ENCODE measurements at places on chromosomes 1 and 21. TPM values are rescaled to one million over a fixed set of nuclear protein-coding genes. Genes with fewer than 3 reads are reported as not detected.

DNA sequence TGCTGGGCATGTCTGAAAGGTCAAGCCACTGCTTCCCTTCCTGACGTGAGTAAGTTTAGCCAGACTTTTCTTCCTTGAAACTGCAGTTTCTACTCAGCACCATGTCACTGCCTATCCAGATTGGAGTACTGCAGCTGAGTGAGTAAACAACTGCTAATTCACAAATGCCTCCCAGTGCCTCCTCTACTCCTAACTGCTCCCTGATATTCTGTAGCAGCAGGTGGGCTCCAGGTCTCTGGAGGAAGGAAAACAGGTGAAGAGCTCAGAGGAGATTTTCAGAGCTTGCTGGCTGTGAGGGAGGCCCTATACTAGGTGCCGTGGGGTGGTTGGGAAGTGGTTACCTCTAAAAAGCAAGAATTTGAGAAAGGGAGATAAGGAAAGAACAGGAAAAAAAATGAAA lies 96.5 kb downstream of the KIF14 start:
- H3K36me3 ChIP-seq = no peaks in the 10 kb centered on the region
- H3K4me1 ChIP-seq = peaks cover 21% of the 10 kb centered on the region
- no peak overlapping the region for H3K27ac ChIP-seq
- DNase-seq = no peak
- no peaks in the 10 kb centered on the region for H3K27me3 ChIP-seq

DNA sequence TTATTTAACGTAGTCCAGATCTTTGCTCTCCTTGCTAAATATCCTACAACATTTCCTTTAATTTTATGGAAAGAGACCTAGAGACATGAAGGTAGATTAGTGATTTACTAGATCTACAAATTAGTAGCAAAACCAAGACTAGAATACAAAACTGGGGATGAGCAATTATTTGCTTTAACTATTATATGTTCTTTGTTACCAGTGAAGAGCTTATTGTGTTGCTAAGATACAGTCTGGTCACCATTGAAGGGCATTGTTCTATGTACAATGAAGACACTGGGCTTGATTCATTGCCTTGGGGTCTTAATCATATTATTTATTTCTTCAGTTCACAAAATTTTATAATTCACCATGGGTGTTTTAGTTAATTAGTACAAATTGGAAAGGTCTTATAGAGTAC lies 88.3 kb downstream of the S1PR1 start:
- no peak for DNase-seq
- H3K27ac ChIP-seq = no peak overlapping the region

- H3K36me3 ChIP-seq = peaks cover 9% of the 10 kb centered on the region
Measured at GRCh38 chr1:233233508-233234040, 62.0 kb downstream of the PCNX2 start.

- no peak for DNase-seq
- H3K27ac ChIP-seq = no peak overlapping the region
- H3K4me1 ChIP-seq = no peaks in the 10 kb centered on the region
- H3K27me3 ChIP-seq = no peaks in the 10 kb centered on the region
- H3K36me3 ChIP-seq = peaks cover 35% of the 10 kb centered on the region
- H3K4me3 ChIP-seq = no peak overlapping the region
Measured at GRCh38 chr1:25784575-25785051, 15.4 kb upstream of the SELENON start.

- no peak overlapping the region for H3K4me3 ChIP-seq
- H3K4me1 ChIP-seq = no peaks in the 10 kb centered on the region
- H3K36me3 ChIP-seq = no peaks in the 10 kb centered on the region
- H3K27me3 ChIP-seq = no peaks in the 10 kb centered on the region
Measured at GRCh38 chr1:4972761-4973320, 318.4 kb downstream of the AJAP1 start.

GRCh38 chr1:105101261-105101660 lies 1351.6 kb downstream of the AMY1C start:
- no peak overlapping the region for H3K4me3 ChIP-seq
- H3K27ac ChIP-seq = no peak overlapping the region
- H3K4me1 ChIP-seq = no peaks in the 10 kb centered on the region
- no peaks in the 10 kb centered on the region for H3K36me3 ChIP-seq
- DNase-seq = no peak

DNA sequence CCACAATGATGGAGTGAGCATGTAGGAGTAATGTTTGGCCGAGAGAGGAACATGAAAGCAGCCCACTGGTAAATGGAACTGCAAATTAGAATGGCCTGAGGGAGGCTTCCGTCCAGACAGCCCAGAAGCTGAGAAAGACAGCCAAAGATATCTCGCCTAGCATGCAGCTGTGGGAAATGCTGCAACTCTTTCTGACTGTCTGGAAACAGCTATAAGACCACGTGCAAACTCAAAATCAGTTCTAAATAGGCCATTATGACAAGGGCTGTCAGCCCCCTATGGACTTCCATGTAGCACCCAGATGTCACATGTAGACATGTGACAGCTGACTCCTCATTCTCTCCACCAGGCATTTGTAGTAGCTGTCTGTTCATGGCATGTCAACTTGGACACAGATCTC lies 62.9 kb upstream of the ATP1A1 start:
- H3K4me3 ChIP-seq = no peak overlapping the region

DNA sequence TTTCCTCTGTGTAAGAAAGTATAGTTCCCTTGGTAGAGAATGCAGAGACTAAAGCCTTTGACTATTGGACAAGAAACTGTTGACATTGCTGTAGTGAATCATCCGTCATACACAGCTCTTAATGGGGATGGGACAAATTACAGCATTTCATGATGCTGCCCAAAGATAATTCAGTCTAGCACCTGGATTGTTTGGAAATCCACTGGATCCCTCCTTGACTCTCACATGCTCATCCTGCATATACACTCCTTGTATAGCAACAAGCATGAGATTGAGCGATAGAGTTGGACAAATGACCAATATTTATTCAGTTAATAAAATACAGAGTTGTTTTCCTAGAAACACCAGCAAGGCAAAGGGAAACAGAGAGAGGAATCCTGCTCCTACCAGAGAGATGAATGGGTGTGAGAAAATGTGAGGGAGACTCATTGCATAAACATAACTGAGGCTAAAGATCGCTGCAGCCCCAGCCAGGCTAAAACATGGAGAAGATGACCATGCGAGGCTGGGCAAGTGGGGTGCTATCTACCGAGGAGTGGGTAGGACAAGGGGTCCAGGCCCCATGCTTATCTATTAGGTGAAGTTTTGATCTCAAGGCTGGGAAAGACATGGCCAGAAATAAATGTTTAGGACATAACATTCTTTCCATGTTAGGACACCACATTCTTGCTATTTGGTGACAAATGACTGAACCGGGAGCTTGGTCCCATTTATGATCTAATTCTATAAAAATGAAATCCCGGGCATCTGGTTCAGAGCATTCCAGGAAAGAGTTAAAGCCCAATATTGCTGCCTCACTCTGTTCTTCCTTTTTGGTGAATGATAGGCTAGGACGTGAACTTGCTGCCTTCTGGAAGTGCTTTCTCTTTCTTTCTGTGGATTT lies 153.2 kb downstream of the TGFB2 start:
- no peak for DNase-seq
- H3K27ac ChIP-seq = peak overlapping the region; percentile 85
- H3K4me1 ChIP-seq = peaks cover 17% of the 10 kb centered on the region
- no peaks in the 10 kb centered on the region for H3K27me3 ChIP-seq
- no peaks in the 10 kb centered on the region for H3K36me3 ChIP-seq

DNA sequence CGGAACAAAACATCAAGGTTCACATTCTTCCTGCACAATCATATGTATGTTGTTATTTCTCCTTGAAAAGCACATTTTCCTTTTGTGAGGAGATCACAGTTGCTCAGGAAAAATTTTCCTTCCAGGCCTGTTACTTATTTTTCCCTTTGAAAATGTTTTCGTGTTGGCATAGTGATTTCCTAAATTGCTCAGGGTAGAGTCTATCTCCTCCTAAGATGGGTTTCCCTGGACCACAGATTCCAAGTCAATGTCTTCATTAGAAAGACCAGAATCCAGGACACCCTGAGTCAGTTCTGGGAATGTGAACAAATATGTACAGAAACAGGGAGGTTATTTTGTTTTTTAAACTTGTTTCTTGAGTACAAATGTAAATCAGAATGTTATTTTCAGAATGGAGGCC lies 94.3 kb upstream of the C1orf105 start:
- no peaks in the 10 kb centered on the region for H3K27me3 ChIP-seq
- no peak overlapping the region for H3K4me3 ChIP-seq
- H3K36me3 ChIP-seq = no peaks in the 10 kb centered on the region
- H3K4me1 ChIP-seq = no peaks in the 10 kb centered on the region
- H3K27ac ChIP-seq = no peak overlapping the region
- no peak for DNase-seq

DNA sequence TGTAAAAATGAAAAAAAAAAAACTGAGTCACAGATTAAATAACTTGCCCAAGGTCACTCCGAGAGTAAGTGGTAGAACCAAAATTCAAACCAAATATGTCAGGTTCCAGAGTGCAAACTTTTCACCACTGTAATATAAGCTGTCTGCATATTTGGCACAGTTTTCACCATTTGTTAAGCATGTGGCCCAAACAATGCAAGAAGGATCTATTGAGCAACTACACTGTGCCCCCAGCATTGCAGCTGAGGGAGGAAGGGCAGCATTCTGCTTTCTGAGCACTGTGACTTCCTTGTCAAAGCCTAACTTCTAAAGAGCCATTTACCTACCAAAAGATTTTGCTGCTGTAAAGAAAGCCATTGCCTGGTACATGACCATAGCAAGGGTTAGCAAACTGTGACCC lies 133.4 kb downstream of the SYT2 start:
- no peak overlapping the region for H3K27ac ChIP-seq
- no peak overlapping the region for H3K4me3 ChIP-seq
- peaks cover 9% of the 10 kb centered on the region for H3K4me1 ChIP-seq
- H3K27me3 ChIP-seq = peaks cover 13% of the 10 kb centered on the region
- DNase-seq = no peak

DNA sequence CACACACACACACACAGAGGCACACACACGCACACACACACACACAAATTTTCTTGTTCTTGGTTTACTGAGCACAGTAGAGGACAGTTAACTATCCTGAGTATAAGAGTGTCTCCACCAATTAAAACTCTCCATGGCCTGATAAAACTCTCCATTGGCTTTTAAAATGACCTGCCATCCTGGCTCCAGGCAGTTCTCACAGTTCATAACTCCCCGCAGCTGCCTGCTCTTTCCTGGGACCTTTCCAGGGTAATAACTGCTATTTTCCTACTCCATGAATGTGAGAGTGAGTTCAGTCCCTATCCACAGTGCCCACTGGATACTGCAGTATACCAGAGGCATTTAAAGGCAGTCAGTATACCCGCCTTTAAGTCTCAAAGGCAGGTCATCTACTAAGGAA lies 351.5 kb downstream of the PLPP3 start:
- H3K4me3 ChIP-seq = no peak overlapping the region
- DNase-seq = no peak
- no peak overlapping the region for H3K27ac ChIP-seq
- H3K36me3 ChIP-seq = no peaks in the 10 kb centered on the region
- H3K4me1 ChIP-seq = no peaks in the 10 kb centered on the region
- H3K27me3 ChIP-seq = no peaks in the 10 kb centered on the region

- no peak overlapping the region for H3K27ac ChIP-seq
- H3K27me3 ChIP-seq = no peaks in the 10 kb centered on the region
- no peak overlapping the region for H3K4me3 ChIP-seq
- H3K4me1 ChIP-seq = no peaks in the 10 kb centered on the region
- H3K36me3 ChIP-seq = no peaks in the 10 kb centered on the region
Measured at GRCh38 chr1:185581961-185582725, 152.0 kb upstream of the HMCN1 start.

- no peak overlapping the region for H3K4me3 ChIP-seq
- H3K4me1 ChIP-seq = no peaks in the 10 kb centered on the region
- H3K27me3 ChIP-seq = no peaks in the 10 kb centered on the region
- no peaks in the 10 kb centered on the region for H3K36me3 ChIP-seq
Measured at GRCh38 chr21:45341779-45342178, 54.1 kb upstream of the POFUT2 start.

- H3K4me1 ChIP-seq = peaks cover 35% of the 10 kb centered on the region
- no peaks in the 10 kb centered on the region for H3K27me3 ChIP-seq
- H3K36me3 ChIP-seq = no peaks in the 10 kb centered on the region
Measured at GRCh38 chr1:59570524-59570923, 244.2 kb upstream of the HOOK1 start.

DNA sequence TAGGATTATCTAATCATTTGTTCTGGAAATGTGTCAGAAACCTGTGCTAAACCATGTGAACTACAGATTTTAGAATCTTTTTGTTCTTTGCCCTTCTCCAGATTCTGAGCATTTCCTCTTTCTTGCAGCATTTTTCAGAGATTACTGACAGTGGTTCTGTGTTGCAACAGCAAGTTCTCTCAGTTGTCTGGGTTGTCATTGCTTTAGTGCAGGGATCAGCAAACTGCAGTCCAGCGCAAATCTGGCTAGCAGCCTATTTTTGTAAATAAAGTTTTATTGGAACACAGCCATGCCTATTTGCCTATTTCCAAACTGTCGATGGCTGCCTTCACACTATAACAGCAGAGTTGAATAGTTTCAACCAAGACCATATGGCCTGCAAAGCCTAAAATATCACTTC lies 66.3 kb upstream of the LRRC8D start:
- peak overlapping the region; percentile 85 for H3K27ac ChIP-seq
- H3K4me3 ChIP-seq = no peak overlapping the region
- peak; percentile 73 for DNase-seq
- peaks cover 66% of the 10 kb centered on the region for H3K4me1 ChIP-seq
- no peaks in the 10 kb centered on the region for H3K27me3 ChIP-seq

- no peaks in the 10 kb centered on the region for H3K27me3 ChIP-seq
- H3K4me1 ChIP-seq = peaks cover 15% of the 10 kb centered on the region
- H3K27ac ChIP-seq = no peak overlapping the region
- H3K4me3 ChIP-seq = no peak overlapping the region
Measured at GRCh38 chr1:10074852-10075730, 42.3 kb downstream of the UBE4B start.

DNA sequence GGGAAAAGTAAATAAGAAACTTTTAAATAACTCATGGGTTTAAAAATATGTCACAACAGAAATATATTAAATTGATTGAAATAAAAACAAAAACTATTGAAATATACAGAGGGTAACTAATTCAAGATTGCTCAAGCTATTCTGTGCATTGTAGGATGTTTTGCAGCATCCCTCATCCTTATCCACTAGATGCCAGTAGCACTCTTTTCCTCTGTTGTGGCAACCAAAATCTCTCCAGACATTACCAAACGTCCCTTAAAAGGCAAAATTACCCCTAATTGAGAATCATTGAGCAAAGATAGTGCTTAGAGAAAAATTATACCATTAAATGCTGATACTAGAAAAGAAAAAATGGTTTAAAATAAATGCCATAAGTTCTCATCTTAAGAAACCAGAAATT lies 682.6 kb downstream of the RWDD3 start:
- H3K36me3 ChIP-seq = no peaks in the 10 kb centered on the region
- H3K4me1 ChIP-seq = no peaks in the 10 kb centered on the region
- H3K27ac ChIP-seq = no peak overlapping the region
- H3K4me3 ChIP-seq = no peak overlapping the region
- H3K27me3 ChIP-seq = no peaks in the 10 kb centered on the region
- no peak for DNase-seq

GRCh38 chr1:176853503-176853902 lies 311.0 kb downstream of the ASTN1 start:
- DNase-seq = no peak
- no peak overlapping the region for H3K27ac ChIP-seq
- no peak overlapping the region for H3K4me3 ChIP-seq
- H3K36me3 ChIP-seq = no peaks in the 10 kb centered on the region

GRCh38 chr1:29213055-29213454 lies 17.7 kb downstream of the MECR start:
- no peak overlapping the region for H3K4me3 ChIP-seq
- no peak overlapping the region for H3K27ac ChIP-seq
- H3K36me3 ChIP-seq = peaks cover 56% of the 10 kb centered on the region
- no peak for DNase-seq
- no peaks in the 10 kb centered on the region for H3K27me3 ChIP-seq

GRCh38 chr1:228287541-228288425 lies 79.9 kb downstream of the OBSCN start:
- DNase-seq = no peak
- no peak overlapping the region for H3K27ac ChIP-seq
- H3K27me3 ChIP-seq = no peaks in the 10 kb centered on the region
- H3K4me3 ChIP-seq = no peak overlapping the region
- no peaks in the 10 kb centered on the region for H3K4me1 ChIP-seq

Gene SLAMF7
- 16.0 TPM for polyA plus RNA-seq

Gene CGN
- polyA plus RNA-seq = not detected

Gene LAD1
- polyA plus RNA-seq = not detected

All from CD14-positive monocyte (primary cell).